Renal pelvis (tissue), 12 donors: ENCODE measurements at places on chromosomes 13 and 19.

- peak; percentile 87 for DNase-seq
Measured at GRCh38 chr19:50147462-50148423, 15.3 kb downstream of the IZUMO2 start.

- DNase-seq, result no peak
Measured at GRCh38 chr19:17378271-17378670, 1.1 kb upstream of the PLVAP start.

GRCh38 chr13:48828962-48829411 is 146.7 kb upstream of the FNDC3A start:
- peak; percentile 9 for DNase-seq

GRCh38 chr13:80706164-80706471 is 365.2 kb upstream of the SPRY2 start:
- no peak for DNase-seq

DNA sequence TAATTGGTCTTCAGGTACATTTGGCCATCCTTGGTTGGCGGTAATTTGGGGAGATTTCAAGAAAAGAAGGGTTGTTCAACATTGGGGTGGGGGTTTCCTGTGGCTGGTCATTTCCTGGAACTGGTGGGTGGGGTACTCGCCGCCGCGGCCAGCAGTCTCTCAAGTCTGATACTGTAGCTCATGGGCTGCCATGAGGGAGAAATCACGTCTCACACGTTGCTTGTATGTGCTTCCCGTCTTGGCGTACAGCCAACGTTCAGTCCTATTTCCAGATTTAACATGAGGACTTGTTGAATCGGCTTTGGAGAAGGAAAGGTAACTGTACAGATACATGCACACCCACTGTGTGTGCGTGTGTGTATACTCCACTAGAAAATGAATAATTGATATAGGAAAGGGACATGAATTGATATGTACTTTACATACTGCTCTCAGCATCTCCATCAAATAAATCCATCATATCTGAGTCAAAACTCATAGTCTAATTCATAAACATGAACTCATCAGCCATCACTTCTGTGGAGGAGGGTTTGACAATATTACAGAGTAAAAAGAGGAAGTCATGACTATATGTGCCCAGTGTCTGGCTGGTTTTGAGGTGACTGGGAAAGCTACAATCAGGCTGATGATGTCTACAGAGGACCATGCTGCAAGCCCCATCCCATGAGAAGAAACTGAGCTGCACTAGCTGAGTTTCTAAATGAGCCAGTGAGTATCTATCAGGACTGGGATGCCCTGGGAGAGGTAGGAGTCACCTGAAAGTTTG is 418.1 kb downstream of the TSHZ3 start:
- no peak for DNase-seq

- DNase-seq, result no peak
Measured at GRCh38 chr13:100230769-100231149, 141.9 kb downstream of the PCCA start.

GRCh38 chr13:25625414-25625813 is 253.6 kb downstream of the ATP8A2 start:
- peak; percentile 48 for DNase-seq

- no peak for DNase-seq
Measured at GRCh38 chr13:113573065-113573464, 11.5 kb upstream of the TFDP1 start.

- no peak for DNase-seq
Measured at GRCh38 chr19:1411255-1412191, 4.1 kb downstream of the DAZAP1 start.

- no peak for DNase-seq
Measured at GRCh38 chr19:51546650-51547396, 15.4 kb upstream of the SIGLEC6 start.

GRCh38 chr19:13399746-13400145 is 106.5 kb downstream of the CACNA1A start:
- DNase-seq, result no peak

DNA sequence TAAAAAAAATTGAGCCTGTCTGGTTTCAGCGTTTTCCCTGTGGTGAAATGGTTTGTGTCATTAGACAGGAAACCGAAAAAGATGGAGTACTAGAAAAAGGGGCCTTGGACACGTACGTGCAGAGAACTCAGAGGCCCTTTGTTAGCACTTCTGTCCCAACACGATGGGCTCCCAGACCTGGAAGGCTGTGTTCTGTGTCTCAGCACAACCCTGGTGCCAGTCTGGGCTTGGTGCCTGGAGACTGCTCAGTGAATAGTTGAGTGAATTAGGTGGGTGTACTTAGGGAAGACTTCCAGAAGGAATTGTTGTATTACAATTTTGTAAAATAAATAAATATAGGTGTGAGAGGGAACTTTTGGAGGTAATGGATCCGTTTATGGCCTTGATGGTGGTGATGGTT is 8.7 kb downstream of the ZNF71 start:
- DNase-seq, result no peak

DNA sequence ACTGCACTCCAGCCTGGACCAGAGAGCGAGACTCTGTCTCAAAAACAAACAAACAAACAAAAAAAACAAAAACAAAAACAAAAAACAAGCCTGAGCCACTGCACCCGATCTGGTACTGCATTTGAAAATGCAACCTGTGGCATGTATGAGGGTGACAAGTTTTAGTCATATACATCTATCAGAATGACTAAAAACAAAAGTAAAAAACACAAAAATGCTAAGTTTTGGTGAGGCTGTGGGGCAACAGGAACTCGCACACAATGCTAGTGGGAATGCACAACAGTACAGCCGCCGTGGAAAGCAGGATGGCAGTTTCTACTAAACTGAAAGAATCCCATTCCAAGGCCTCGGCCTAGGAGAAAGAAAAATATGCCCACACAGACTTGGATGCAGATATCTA is 7.8 kb downstream of the EBPL start:
- DNase-seq, result no peak

DNA sequence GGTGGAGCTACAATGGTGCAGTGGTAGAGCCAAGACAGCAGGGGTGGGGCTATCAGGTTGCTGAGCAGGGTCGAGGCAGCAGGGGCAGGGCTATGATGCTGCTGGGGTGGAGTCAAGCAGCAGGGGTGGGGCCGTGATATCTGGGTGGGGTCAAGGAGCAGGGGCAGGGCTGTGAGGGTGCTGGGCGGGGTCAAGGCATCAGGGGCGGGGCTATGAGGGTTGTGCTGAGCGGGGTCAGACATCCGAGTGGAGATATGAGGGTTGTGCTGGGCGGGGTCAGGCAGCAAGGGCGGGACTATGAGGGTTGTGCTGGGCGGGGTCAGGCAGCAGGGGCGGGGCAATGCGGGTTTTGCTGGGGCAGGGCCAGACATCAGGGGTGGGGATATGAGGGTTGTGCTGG is 14.7 kb downstream of the HCN2 start:
- DNase-seq, result no peak

- DNase-seq, result peak; percentile 1
Measured at GRCh38 chr13:63299866-63300394, 1884.3 kb upstream of the PCDH20 start.

- DNase-seq, result no peak
Measured at GRCh38 chr13:41561170-41561569, 103.8 kb downstream of the RGCC start.

DNA sequence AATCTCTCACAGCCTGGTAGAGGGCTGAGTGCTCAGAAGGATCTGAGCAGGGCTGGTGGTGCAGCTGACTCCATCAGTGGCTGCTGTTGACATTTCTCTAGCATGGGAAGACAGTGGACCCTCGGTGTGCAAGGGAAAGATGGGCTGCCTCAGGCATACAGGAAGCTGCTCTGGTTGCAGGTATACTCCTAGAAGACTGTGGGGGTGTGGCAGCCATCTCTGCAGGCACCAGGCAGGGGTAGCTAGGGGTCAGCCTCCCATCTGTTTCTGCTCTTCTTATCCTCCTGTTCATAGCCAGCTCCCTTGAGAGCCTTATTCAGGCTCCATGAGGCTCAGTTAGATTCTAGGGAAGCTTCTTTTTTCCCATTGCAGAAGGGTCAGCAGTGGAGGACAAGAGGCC is 475.5 kb downstream of the TSHZ3 start:
- DNase-seq, result no peak

GRCh38 chr19:45975306-45976070 is 1.8 kb upstream of the NOVA2 start:
- DNase-seq, result no peak

DNA sequence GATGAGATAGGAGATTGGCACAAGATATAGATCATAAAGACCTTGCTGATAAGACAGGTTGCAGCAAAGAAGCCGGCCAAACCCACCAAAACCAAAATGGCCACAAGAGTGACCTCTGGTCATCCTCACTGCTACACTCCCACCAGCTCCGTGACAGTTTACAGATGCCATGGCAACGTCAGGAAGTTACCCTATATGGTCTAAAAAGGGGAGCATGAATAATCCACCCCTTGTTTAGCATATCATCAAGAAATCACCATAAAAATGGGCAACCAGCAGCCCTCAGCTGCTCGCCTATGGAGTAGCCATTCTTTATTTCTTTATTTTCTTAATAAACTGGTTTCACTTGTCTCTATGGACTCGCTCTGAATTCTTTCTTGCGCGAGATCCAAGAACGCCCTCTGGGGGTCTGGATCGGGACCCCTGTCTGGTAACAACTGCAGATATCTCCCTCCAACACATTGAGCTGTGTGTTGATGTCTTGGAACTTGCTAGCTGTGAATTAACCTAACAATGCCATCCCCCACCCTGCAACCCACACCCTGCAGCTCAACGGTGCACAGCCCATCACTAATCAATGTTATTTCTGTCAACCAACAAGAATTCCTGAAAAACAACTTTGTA is 27.1 kb upstream of the GRTP1 start:
- DNase-seq, result no peak

- no peak for DNase-seq
Measured at GRCh38 chr13:113544896-113545295, 39.7 kb upstream of the TFDP1 start.

DNA sequence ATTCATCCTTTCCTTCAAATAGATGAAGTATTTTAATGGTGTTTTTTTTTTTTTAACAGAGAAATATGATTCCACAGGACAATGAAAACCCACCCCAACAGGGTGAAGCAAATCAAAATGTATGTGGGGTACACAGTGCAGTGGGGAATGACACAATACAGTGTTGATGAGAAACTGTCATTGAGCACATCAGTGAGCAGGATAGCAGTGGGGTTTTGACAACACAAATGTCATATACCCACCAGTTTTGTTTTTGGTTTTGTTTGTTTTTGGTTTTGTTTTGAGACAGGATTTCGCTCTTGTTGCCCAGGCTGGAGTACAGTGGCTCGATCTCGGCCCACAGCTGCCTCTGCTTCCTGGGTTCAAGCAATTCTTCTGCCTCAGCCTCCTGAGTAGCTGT is 29.2 kb downstream of the ZNF844 start:
- DNase-seq, result no peak

GRCh38 chr13:41639955-41640780 is 182.8 kb downstream of the RGCC start:
- DNase-seq, result no peak

DNA sequence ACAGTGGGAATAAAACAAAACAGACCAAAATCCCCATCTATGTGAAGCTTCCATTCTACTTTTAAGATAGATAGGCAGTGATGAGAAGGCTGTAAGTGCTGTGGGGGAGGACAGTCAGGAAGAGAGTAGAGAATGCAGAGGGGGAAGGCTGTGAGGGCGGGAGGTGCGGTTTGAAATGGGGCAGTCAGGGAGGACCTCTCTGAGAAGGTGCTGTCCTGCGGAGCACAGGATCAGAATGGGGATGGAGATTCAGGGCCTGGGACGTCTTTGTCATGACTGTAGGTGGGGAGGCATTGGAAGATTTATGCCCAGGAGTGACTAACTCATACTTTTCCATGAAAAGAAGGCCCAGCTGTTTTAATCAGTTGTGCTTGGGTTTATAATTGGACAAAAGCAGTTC is 3.9 kb upstream of the GPR183 start:
- no peak for DNase-seq

- DNase-seq, result peak; percentile 90
Measured at GRCh38 chr19:797528-798414, 519 bp downstream of the PTBP1 start.

GRCh38 chr19:13398780-13399726 is 107.2 kb downstream of the CACNA1A start:
- no peak for DNase-seq

DNA sequence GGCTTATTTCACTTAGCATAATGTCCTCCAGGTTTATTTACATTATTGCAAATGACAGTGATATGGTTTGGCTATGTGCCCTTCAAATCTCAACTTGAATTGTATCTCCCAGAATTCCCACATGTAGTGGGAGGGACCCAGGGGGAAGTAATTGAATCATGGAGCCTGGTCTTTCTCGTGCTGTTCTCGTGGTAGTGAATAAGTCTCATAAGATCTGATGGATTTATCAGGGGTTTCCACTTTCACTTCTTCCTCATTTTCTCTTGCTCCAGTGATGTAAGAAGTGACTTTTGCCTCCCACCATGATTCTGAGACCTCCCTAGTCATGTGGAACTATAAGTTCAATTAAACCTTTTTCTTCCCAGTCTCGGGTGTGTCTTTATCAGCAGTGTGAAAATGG is 109.6 kb downstream of the VWA8 start:
- no peak for DNase-seq

DNA sequence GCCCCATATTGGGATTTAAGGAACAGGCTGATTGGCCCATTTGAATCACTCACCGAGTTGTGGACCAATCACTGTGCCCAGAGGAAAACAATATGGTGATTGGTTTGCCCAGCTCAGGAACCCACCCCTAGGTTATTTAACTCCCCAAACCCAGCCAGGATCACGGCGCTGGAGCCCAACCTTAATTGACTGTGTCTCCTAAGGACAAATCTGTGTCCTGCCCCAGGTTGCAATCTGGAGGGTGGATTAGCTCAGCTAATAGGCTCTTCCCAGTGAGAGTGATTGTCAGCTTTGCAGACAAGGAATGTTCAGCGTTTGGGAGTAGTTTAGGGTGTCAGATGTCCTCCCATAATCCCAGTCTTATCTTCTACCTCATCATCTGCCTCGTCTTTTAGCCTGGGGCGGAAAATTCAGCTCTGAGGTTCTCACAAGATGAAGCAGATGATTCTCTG is 3.5 kb upstream of the ZNF358 start:
- DNase-seq, result no peak

DNA sequence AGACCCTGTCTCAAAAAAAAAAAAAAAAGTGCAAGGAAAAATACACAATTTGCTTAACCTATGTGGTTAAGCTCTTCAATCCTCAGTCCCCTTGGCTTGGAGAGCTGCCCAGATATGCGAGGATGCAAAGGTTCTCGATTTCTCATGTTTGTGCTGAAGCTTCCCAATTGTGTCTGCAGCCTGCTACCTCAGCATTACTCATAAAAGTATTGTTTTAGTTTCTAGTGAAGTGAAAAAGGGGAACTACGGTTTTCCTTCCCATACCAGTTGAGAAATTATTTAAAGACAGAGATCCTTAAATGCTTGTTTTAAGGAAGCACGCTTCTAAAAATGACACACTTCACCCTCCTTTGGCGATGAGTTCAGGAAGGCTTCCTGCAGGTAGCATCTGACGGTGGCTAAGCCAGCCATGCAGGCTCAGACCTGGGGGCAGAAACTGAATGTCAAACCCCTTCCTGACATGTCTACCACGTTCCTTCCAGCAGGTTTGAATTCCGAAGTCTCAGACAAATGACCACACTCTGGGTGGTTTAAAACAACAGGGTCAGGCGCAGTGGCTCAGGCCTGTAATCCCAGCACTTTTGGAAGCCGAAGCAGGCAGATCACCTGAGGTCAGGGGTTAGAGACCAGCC is 47.9 kb downstream of the RUBCNL start:
- DNase-seq, result no peak

GRCh38 chr13:30359991-30360390 is 52.6 kb upstream of the KATNAL1 start:
- no peak for DNase-seq

GRCh38 chr13:47826471-47826870 is 174.6 kb downstream of the SUCLA2 start:
- no peak for DNase-seq
